ENCODE measurements at places on chromosomes 11 and 22.
A peak's percentile ranks its signal among the peaks of the same experiment; 100 is the strongest.

DNA sequence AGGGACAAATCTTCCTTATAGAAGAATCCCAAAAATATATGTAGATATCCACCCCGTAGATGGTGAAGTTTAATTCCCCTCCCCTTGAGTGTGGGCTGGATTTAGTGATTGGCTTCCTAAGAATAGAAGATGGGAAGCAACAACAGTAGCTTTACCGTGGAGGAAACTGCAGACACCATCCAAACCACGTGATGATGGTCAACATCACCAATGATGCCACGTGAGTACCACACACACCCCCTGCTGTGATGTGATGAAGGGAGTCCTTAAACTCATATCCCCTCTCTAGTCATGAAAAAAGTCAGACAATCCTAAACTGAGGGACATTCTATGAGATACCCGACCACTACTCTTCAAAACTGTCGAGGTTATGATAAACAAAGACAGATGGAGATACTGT, 76.4 kb upstream of the SLC22A12 start:
- no peak for DNase-seq

DNA sequence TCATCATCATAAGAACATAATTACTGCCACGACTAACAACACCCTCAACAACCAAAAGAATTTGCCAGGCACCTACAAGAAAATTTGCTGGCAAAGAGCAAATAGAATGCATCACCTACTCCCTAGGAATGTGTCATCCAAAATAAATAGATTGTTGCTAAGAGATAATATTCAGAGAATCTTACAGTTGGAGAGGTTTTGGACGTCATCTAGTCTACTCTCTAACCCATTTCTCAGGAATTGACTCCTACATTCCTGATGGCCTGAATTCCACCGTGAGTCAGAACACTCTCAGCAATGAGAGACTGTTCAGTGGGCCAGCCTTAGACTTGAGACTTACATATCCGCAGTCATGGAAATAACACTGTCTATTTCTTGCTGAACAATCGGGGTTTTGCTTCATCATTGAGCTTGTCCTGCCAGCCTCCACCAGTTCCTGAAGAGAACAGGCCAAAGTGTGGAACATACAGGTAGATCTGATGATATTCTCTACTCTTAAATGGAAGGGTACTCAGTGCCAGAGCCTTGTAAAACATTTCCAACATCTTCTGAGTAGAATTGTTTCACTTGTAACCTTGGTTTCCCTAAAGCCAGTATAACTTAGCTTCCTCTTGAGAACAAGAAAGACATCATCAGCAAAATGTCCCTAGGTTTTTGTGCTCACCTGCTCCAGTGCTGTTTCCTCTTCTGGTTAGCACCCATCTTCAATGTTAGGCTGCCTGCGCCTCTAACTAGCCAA, 8.3 kb downstream of the KIRREL3 start:
- DNase-seq = no peak

DNA sequence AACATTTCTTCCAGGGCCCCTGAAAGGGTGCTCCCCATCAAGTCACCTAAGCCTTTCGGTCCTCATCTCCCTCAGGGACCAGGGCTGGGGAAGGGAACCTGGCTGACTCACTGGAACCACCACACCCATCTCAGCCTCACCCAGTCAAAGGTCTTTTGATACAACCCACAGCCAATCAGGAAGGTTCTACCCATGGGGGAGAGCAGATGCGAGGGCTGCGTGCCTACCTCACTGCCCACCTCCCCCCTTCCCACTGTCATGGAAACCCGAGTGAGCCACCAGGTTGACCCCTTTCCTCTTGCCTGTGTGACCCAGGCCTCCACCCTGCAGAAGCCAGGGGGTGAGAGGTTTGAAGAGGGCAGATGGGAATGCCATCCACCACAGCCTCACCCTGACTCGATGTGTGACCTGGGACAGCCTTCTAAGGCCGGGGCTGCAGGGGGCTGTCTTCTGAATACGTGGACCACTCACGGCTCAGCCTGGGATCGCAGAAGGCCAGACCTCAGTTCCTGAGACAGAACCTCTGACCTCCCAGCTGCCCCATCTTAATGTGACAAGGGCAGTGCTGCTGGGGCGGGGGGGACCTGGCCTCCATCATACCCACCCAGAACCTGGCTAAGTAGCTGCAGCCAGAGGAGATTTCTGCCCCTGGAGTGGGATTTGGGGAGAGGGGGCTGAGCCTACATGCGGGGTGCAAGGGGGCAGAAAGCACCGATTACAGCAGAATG, 2.7 kb downstream of the MDK start:
- no peak for DNase-seq

- DNase-seq = no peak
Measured at GRCh38 chr11:114774599-114775361, 96.5 kb downstream of the NXPE2 start.

- peak; percentile 78 for DNase-seq
Measured at GRCh38 chr11:18650859-18651557, 16.9 kb upstream of the SPTY2D1 start.

DNA sequence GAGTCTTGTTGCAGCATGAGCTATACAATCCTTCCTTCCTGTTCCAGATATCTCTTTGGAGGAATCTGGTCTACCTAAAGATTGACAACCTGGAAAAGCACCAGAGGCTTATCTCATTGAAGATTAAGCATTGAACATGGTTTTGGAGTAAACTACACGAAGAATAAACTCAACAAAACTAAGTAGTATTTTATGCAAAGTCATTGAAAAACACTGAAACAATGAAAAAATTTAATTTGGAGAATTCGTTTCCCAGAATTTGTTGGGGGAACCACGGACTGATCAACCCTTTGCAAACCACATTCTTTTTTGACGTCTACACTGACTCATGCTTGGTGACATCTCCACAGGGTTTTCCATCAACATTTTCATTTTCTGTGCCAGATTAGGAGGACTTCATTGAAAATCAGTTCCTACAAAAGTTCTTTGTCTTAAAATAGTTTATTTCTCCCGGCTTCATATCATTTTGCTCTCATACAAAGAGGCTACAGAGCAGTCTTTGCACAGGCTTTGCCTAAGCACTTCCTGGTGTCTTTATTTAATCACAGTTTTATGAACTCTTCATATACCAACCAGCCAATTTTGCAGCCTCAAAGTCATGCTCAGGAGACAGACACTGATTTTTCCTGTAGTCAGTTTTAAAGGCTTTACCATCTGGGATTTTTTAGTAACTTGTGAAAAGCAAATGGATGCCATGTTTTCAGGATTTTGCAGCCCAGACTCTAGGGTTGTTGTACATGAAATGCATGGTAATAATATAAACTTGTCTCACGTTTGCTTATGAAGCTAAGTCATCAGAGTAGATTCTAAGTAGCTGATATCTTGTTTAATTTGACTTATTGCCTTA, 186.3 kb downstream of the C11orf91 start:
- DNase-seq = no peak

DNA sequence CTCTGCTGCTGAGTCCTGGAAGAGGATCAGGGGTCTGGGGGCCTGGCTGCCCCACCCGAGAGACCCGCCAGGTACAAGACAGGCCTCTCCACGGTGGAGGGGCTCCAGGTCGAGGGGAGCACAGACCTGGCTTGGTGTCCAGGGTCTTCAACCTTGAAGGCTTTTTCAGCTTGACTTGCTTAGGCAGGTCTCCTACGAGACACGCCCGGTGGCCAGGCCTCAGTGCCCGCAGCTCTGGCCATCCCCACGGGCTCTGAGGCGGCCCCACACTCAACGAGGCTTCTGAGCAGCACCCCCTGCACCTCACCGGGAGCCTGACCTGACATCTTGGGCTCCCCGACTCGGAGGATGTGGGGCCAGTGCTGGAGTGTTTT, 6.6 kb upstream of the PLXNB2 start:
- DNase-seq = no peak

- DNase-seq = peak; percentile 89
Measured at GRCh38 chr22:37229805-37230672, 14.0 kb downstream of the RAC2 start.

DNA sequence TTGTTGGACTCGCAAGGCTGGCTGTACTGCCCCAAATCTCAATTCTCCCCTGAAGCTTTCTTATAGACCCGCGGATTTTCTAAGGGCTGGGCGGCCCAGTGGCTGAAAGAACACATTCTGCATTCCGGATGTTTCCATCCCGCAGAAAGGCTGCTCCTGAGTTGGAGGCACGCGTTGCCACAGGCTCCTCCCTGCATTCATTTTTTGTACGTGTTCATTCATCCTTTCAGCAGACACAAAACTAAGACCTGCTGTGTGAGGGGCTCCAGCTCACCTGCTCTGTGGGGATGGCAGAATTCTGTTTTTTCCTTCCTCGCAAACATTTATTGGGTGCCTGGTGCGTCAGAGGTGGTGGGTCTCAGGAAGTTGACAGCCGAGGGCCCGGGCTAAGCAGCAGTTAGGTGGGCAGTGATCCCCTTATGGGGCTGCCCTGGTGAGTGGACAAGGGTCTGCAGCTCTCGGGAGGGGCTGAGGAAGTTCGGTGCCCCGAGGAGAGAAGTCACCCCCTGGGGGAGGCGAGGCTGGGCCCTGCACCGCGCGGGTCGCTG, 23.7 kb downstream of the SHANK3 start:
- no peak for DNase-seq

DNA sequence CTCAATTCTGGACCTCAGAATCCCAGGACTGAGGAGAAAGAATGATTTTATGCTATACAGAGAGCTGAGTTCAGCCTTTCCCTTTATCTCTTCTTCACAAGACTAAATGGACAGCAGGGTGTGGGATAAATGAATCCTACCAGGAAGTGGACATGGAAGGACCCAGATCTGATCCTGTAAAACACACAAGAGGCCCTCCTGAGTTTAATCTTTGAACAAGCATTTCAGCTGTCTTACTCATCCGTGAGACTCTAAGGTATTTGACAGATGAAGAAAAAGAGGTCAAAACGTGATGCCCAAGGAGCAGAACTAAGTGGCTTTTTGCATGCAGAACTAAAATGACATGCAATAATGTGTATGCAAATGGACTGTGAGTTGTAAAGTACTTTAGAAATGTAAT, 511.3 kb downstream of the DLG2 start:
- DNase-seq = no peak

DNA sequence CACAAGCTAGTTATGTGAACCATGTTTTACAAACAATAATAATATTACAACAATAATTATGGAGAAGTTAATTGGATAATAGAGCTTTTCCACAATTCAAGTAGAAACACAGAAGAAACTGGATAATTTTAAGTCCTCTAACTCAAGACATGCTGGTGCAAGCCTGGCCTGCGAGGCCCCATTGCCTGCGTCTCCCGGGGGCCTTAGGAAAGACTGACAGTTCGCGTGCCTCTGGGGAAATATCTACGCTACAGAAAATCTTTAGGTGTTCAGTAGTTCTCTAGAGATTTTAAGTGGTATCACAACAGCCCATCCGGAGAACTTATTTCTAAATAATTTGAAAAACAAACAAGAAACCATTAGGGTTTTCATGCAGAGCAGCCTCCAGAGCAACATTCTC, 23.2 kb downstream of the GAL start:
- no peak for DNase-seq

DNA sequence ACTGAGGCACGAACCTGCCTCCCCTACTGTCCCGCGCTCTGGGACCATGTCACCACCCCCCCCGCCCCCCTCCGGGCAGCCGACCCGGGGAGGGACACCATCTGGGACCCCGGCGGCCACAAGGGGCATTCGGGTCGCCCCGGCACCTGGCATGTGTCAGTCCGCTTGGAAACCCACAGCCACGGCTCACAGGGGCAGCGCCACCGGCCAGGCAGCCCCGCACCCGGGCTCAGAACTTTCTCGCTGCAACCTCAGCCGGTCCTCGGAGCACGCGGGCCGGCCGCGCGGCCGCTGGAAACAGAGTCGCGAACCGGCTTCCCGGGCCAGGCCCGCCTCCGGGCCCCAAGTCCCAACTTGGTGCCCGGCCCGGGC, 159.9 kb upstream of the GRK3 start:
- peak; percentile 10 for DNase-seq

DNA sequence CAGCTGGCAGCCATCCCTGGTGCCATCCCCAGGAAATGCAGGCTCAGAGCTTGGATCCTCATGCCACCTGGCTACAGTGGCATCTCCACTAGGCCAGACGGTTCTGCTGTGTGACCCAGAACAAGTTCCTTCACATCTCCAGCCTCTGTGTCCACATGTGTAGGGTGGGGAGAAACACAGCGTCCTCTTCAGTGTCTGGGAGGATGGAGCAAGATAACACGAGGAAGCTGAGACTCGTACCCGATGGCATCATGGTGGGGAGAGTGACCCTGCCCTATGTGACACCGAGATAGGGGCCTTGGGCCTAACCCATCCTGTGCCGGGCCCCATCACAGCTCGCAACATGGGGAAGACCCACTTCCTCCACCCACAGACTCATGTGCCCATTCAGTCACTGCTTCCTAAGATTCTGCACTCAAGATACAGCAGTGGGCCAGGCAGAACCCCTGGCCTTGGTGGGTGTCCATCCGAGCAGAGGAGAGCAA, 78.5 kb downstream of the MORC2 start:
- DNase-seq = no peak

DNA sequence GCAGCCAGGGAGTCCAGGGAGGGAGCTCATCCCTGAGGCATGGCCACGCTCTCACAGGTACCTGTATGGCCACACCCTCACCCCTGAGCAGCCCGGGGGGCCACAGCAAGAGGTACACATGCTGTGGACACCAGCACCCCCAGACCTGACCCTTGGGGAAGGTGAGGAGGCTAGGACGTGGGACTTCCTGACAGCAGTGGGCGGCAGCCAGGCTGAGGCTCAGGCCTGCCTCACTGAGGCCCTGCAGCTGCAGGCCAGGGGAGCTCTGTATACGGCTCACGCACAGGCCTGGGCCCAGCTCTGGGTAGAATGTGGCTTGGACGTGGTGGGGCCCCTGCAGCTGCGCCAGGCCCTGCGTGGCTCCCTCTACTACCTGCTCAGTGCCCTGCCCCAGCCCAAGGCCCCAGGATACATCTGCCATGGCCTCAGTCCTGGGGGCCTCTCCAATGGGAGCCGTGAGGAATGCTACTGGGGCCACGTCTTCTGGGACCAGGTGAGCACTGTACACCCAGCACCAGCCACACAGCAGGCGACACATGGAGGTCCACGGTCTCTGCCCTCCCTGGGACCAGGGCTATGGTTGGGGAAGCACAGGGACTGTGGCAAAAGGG, 1.8 kb downstream of the PGGHG start:
- DNase-seq = no peak

DNA sequence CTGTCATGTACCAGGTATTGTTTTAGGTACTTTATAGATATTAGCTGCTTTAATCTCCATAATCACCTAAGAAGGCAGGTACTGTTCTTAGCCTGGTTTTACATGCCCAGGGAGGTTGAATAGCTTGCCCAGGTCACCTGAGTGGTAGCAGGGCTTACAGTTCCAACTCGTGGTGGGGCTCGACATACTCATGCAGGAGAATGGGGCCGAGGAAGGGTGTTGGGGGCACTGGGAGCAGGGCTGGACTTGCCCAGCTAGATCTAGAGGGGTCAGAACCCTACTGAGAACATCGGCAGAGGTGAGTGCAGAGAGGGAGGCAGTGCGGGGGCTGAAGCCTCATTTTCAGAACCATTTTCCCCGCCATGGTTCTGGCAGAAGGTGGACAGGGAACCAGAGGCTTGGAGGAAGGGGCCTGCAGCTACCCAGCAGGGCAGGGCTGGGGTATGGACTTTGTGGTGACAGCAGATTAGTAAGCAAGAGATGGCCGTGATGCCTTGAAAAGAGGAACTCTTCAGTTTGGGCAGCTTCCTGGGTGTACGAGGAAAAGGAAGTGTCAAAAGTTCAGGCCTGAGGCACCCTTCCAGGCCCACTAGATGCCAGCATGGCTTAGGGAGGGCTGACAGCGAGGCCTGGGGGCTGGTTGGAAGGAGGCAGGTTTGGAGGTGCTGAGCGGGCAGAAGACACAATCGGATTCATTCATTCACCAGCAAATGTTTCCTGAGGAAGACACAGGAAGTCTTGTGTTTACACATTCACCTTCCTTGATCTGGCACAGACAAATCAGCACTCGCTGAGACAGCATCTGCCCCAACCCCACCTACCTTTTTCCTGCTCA, 54.7 kb upstream of the LYVE1 start:
- DNase-seq = no peak

Data from MM.1S (cell line).